ENCODE measurements at places on chromosomes 3 and 15.

DNA sequence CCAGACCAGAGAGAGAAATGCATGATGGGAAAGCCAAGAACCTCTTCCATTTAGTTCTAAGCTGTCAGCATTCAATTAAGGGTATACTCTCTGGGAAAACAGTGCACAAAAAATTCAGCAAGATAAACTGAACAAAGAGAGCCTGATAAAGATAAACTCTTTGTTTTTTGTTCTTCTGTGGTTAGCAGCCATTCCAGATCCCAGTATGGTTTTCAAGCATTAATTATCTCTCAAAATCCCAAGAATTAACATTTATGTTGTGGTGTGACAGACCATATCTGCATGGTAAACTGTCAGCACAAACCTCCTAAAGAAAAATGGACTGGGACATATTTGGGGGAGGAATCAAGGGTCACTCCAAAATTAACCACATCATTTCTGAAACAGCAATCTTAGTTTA, 124.0 kb upstream of the LRRN1 start:
- no peak for DNase-seq

DNA sequence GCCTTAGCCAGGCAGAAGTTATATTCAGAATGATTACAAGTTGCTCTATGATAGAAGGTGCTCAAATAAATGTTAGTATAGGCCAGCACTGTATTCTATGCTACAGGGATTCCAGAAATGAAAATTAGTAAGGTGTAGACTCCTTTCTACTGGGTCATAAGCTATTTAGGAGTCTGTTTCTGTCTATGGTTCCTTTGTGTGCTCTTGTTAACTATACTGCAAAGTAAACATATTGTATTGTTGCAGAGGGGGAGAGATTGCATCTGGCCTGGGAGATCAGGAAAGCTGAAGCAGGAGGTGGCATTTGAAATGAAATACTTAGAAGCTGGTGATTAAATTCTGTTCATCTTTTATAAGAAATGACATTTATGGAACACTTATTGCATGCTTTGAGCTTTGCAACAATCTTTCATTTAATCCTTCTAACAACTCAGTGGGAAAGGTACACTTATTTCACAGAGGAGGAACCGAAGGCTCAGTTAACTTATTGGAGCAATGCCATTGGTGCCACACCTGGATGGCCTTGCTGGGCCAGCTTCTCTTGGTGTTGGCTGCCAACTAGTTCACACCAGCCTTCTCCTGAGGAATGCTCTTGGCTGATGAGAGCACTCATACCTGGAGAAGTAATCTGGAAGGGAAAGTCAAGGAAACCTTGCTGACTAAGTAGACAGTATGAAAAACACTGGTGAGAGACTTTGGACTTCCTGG, 39.1 kb downstream of the ABHD5 start:
- no peak for DNase-seq

GRCh38 chr3:24709956-24710355, 215.3 kb upstream of the THRB start:
- no peak for DNase-seq

- DNase-seq = peak; percentile 96
These were observed 34.2 kb upstream of the VPS8 start for GRCh38 chr3:184777566-184778356.

DNA sequence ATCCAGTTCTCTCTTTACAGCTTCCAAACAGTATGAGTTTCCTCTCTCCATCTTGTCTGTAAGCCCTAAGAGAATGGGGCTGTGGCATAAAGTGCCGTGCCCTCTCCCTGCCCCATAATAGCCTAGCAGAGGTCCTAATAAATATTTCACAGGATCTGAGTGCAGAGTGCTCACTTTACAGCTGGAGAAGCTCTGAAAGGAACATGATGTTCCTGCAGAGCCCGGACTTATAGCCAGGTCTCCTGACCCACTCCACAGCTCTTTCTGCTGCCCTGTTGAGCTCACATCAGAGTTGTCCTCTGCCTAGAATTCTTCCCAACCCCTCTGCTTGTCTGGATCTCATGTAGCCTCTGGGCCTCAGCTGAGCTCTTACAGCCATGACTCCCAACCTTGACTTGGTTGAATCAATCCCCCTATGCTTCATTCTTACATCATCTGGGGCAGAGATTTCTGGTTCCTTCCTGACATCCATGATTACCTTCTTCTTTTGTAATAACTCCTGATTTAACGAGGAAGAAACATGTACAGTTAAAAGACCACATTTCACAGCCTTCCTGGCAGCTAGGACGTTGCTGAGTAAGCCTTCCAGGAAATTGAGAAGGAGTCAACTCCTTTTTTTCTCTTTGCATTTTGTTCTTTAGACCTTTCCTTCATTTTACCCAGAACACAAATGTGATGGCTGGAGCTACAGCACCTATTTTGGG, 135.3 kb downstream of the RPLP1 start:
- no peak for DNase-seq

DNA sequence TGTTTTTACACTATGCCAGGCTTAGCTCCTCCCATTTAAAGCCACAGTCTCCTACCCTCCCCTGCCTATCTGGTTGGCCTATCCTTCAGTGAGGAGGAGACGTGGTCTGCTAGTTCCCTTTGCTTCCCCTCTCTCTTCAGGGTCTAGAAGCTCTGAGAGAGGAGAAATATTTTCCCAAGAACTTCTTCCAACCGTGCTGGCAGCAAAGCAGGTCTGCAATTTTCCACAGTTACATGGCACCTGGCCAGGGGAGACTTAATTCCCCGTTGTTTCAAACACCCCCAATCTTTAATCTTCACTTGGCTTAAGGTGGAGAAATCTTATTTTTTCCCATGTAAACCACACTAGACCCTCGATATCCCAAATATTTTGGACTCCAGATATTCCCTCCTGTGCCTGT, 149.5 kb upstream of the MCTP2 start:
- no peak for DNase-seq

DNA sequence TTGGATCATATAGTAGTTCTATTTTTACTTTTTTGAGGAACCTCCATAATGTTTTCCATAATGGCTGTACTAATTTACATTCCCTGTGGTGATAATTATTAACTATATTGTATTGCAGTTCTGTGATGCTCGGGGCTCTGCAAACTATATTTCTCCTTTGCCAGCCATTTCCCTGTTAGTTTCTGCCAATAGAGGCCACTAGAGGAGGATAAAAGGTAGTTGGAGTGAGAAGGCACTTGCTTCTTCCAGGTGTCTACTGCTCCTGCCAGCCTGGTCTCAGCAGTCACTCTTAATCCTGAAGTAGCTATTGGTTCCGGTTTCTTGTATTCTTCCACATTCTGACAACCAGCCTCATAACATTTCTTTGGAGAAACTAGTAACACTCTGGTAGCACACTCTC, 233.9 kb upstream of the GBE1 start:
- DNase-seq = no peak

DNA sequence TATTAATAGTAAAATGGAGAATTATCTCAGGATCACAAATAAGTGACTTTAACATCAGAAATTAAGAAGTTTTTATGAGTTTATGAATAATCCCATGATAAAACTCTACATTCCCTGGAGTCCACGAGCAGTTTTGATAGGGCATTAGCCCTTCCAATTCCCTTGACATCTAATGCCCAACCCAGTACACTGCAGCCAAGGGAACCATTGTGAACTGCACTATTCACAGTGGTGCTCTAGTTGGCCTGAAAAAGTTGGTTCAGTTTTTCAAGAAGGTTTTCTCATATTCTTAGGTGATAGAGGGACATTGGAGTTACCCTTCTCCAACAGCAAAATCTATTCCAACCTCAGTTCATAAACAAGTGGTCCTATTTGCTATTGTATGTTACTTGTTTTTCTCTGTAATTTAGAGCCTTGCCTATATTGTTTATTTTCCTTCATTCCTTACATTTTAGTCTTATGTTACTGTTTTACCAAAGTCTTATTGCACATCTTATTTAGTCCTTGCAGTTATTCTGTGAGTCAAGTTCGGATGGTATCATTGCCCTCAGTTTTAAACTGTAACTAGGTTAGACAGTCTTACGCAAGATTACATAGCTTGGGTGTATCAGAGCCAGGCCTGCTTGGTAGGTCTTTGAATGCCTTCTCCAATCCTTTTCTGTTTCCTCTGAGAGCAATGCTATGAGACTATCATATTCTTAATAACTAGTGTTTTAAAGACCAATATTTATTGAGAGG, 57.9 kb upstream of the SAMMSON start:
- DNase-seq = no peak

DNA sequence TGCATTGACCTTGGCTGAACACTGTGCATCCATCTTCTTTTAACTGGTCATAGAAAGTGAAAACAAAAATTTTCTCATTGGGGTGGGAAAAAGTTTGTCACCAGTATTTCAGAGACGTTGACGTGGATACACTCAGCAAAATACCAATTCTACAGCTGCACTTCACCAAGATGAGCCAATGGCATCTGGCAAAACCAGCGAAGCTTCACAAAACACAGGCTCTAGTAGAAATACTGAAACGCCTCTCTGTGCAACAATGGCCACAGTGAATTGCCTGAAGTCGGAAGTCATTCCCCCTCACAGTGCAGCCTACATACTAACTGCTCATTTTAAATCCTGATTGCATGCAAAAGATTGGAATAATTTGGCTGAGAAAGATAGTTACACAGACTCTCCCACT, 17.0 kb downstream of the PCYT1A start:
- DNase-seq = no peak

GRCh38 chr3:2098398-2099027, at the start of gene CNTN4:
Gene CNTN4 (plus strand): TSS chr3:2098866.
- peak; percentile 14 for DNase-seq

GRCh38 chr15:42108806-42109205, 14.4 kb upstream of the PLA2G4D start:
- no peak for DNase-seq

GRCh38 chr3:61226166-61226686, 25.0 kb downstream of the FHIT start:
- no peak for DNase-seq

DNA sequence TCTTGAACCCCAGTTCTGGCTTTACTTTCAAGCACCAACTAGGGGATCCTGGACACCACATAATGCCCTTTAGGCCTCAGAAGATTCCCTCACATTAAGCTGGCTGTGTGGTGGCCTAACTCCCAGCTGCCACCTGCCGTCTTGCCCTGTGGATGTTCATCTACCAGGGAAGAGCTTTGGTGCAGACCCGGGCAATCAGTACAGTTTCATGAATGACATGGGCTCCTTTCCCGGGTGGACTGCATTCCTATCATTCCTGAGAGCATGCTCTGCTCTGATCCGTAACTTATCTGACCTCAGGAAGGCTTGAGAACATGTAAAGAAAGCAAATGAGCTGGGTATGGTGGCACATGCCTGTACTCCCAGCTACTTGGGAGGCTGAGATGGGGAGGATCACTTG, 50.0 kb upstream of the GSK3B start:
- no peak for DNase-seq

- DNase-seq = no peak
These were observed 154.4 kb downstream of the RPLP1 start for GRCh38 chr15:69606921-69607500.

GRCh38 chr15:71313806-71314205, 198.5 kb downstream of the THSD4 start:
- no peak for DNase-seq

GRCh38 chr15:99976000-99976399, 242.8 kb upstream of the LYSMD4 start:
- DNase-seq = no peak

- peak; percentile 19 for DNase-seq
These were observed 1.3 kb downstream of the DENND4A start for GRCh38 chr15:65790694-65791334.

GRCh38 chr3:99971761-99972160, 142.5 kb downstream of the FILIP1L start:
- DNase-seq = no peak

DNA sequence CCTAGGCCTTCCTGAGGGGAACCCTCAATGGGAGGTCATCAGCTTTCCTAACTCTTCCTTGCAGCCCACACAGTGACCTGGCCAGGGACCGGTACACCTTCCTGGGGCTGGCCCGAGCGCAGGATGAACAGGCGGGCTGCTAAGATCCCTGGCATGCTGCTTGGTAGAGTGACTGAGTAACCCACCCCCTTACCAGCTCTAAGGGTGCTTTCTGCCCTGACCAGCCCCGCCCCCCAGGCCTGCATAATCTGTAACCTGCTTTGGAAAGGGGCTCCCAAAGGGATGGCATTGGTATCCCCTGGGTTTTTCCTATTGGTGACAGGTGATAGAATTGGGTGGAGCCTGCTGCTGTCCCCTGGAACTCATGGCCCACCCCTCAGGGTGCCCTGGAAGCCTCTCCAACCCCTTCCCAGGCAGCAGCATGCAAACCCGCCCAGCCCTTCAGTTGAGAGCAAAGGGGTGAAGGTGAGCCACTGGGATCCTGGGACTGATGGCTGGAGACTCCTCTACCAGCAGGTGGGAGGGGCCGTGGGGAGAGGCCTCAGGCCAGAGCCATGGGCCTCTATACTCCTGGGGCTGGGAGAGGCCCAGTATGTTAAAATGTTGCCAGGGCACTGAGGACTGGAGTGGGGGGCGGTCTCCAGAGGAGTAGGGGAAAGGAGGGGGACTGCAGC, 11.1 kb upstream of the KIF7 start:
- DNase-seq = no peak

- no peak for DNase-seq
These were observed 46.6 kb upstream of the OSBPL11 start for GRCh38 chr3:125641891-125642290.

DNA sequence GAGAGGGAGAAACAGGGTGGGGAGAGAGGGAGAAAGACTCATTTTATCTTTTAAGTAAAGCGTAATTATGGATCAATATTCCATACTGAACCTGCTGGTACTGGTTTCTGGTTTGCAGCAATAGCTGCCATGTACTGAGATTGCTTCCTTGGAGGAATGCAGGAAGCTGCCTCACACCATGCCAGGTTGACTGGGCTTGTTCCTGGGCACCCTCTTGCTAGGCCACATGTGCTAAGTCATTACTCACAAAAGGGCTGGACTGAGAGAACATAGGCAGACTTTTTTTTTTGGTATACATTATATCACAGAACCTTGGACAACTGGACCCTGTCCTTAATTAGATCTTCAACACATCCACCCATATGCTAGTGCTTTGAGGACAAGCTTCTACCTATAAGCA, 193.4 kb downstream of the ZNF621 start:
- no peak for DNase-seq

GRCh38 chr3:39273119-39273518, 6.7 kb downstream of the CX3CR1 start:
- no peak for DNase-seq

GRCh38 chr3:31530960-31531335, 1.8 kb upstream of the STT3B start:
- DNase-seq = no peak

GRCh38 chr15:30954674-30955073, 36.8 kb downstream of the MTMR10 start:
- no peak for DNase-seq

DNA sequence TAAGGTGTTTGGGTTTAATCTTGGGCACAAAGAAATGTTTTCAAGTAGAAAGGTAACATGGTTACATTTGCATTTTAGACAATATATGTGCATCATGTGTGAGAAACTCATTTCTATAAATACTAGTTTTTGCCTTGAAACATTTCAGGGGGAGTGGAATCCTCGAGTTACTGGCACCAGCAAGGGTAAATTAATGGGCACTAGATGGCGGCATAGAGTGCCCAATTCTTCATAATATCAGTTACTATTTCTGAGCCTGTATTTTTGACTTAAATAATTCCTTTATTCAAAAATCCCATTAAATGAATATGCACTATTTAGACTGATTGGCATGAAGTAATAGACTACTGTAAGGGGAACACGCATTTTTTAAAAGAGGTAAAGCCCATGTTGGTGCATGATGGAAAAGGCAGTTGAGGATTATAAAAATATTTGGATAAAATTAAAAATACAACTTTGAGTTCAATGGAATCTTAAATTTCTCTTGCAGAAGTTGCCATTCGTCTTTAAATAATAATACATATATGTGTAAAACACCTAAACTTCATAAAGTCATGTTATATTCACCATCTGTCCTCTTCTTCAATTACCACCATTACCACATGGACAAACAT, 106.3 kb downstream of the ZBTB20 start:
- DNase-seq = peak; percentile 67

Data from activated CD8-positive, alpha-beta T cell treated with anti-CD3 and anti-CD28 coated beads for 36 hours (primary cell).